Mesenchymal stem cell (in vitro differentiated cells and primary cell): ENCODE measurements at places on chromosomes 1 and 21.

GRCh38 chr1:158471920-158472319 lies at the start of gene OR10R2:
Gene OR10R2 (plus strand): TSS chr1:158472220. CDS start chr1:158472326, 106 bp downstream.
- DNase-seq = no peak

DNA sequence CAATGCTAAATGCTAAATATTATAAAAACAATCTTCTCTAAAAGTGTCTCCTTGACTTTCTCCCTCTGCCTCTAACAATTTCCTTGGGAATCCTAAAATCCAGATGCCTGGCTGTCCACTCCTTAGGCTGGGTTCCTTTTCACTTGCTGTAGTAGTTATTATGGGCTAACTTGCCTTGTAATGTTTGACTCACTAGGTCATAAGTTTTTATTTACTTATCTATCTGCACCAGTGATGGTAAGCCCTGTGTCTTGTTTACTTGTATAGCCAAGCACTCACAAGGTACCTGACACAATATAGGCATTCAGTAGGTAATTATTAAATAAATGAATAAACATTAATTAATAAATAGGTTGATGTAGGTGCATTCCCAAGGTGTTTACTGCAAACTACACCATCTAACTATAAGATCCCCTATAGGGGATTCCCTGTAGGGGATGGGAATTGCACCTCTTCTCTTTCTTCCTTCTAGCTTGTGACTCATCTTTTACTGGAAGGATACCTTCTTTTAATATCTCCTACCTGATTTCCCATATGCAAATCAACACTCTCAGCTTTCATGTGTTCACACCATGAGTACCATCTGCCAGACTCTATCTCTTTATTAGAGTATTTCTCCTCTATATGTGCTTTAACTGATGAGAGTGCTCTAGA lies 14.7 kb upstream of the CHIA start:
- DNase-seq = no peak

GRCh38 chr1:84255582-84255981 lies 45.9 kb upstream of the SAMD13 start:
- no peak for DNase-seq

DNA sequence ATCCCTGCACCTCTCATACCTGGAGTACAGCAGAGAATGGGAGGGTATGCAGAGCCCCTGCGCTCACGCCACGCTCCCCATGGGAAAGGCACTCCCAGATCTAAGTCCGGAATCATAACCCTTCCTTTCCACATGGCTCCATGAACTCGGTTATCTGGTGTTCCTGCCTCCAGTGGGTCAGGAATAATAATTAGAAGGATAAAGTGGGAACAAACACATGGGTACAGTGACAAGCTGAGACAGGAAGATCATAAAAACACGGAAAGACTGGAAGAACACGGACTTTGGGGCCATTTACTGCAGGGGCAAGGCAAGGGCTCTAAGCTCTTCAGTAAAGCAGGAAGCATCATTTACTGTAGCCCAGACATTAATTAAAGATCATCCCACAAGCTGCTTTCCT lies 48.6 kb downstream of the FOXO6 start:
- no peak for DNase-seq

DNA sequence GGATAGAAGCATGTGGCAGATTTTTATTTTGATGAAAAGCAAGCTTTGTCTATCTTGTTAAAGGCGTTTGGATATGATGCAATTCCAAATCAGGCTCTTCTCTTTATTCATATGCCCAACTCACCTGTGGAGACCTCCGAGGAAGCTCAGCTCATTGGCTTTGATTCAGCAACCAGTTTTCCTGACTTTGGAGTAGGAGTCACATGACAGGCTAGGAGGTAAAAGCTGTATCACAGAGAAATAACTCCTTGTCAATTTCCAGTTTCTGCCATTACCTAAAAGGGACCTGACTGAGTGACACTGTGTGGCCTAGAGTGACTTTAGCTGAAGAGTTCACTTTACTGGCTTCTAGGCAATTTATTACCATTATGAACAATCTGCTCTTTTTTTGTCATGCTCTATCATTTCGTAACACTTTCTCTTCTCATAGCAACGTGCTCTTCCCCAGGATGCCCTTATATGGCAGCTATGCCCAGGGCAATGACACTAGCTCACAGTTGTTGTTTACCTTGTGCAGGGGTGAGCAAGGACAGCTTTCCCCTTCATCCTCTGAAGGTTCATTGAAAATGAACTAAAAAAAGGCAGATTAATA lies 107.2 kb downstream of the KCNK1 start:
- no peak for DNase-seq

GRCh38 chr1:31788825-31789256 lies 24.7 kb upstream of the ADGRB2 start:
- peak; percentile 84 for DNase-seq

DNA sequence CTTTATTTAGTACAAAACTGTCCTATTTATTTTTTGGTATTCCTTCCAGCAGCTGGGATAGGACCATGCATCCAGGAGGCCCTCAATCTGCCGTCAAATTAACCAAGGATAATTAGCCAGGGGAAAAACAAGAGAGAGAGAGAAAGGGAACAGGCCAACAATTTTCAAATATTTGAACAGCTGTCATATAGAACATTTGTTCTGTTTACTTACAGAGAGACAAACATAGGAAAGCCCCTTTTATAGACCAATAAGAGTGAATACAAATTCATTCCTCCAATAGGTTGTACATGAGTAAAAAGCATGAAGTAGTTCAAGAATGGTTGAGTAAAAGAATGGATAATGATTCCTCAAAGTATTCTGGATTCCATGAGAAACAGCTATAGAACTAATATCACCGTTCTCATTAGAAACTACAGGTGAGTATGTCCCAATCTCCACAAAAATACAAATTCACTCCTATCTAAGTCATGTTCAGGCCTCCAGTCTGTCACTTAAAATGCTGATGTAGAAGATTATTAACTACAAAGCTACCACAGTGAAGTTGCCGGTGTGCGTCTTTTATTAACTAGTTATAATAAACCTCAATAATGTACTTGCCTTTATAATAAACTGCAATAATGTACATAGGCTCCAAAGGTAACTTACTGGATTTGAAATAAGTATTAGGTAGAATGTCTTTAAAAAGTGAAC lies 64.8 kb upstream of the GNG4 start:
- DNase-seq = no peak

GRCh38 chr1:23019863-23020625 lies 776 bp downstream of the KDM1A start:
- peak; percentile 64 for DNase-seq
